HCT116 (cell line): ENCODE measurements at places on chromosomes 2 and 18.
A peak's percentile ranks its signal among the peaks of the same experiment; 100 is the strongest.

DNA sequence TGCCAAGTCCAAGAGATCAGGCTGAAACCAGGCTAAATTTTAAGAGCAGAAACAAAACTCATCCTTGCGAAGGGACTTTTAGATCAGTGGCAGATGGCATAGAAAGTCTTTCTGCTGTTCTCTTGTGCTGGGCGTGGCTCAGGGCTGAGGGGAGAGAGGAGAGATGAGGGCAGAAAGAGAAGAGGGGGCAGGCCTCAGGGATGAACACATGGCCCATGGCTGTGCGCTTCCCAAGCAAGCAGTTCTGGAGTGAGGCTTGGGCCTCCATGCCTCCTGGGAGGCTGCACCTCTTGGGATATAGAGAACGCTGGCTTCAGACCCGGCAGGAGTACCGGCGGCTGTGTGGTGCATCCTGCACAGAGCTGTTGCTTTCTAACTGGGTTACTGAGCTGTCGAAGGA is 41.0 kb downstream of the HPCAL1 start:
- DNase-seq = no peak

- DNase-seq = no peak
Measured at GRCh38 chr2:6067089-6067488, 374.9 kb downstream of the SOX11 start.

GRCh38 chr2:28461056-28461455 is 34.8 kb upstream of the PLB1 start:
- DNase-seq = no peak

GRCh38 chr2:65128297-65129190 is 1.4 kb downstream of the RAB1A start:
- no peak for DNase-seq

GRCh38 chr2:20603791-20604190 is 47.1 kb downstream of the HS1BP3 start:
- no peak for DNase-seq

DNA sequence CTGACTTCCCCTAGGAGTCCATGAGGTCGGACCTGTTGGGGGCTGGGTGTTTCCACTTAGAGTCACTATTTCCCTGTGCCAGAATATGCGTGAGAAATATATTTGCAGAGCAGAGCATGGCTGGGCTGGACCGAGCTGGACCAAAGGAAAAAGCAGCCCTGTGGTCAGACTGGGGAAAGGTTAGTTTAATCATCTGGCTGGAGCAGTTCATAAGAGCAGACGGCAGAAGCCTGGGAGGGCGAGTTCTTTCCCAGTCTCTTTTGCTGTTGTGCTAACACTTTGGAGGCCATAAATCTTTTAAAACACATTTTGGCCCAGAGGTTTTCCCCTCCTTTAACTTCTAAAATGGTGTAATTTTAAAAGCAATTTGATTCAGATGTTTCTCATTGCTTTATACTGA is 66.5 kb downstream of the GLI2 start:
- no peak for DNase-seq

DNA sequence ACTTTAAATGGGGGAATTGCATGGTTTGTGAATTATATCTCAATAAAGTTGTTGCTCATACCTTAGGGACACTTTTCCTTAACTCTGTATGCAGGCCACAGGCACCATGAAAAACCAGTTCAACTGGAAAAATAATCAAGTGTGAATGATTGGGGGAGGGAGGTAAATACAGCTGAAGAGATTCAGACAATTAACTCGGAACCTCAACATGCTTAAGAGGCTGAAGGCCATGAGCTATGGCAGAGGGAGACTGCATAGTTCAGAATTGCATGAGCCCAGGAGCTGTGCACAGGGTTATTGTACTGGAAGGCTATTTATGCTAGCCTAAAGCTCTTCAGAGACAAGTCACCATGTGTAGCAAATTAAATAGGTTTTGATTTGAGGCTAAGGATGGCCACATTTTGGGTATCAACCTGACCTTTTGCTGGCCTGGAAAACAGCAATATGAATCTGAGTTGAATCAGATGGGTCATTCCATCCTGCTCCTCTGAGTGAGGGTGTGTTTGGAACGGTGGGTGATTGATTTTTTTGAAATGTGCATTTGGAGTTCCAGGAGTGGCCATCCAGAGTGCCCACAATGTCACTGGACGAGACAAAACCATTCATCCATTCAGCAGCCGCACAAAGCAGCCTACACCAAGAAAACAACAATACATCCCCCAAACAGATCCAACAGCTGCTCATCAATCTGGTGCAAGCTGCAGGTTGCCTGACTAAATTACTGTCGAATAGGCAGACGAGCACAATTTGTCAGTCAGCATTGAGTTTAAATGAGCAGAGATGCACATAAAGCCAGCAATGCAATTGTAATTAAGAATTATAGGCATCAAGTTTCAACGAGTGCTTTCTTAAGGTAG is 42.5 kb downstream of the HRH4 start:
- no peak for DNase-seq

- no peak for DNase-seq
Measured at GRCh38 chr2:235992024-235992423, 176.2 kb downstream of the GBX2 start.

GRCh38 chr2:205189301-205189700 is 493.0 kb upstream of the NRP2 start:
- DNase-seq = no peak

GRCh38 chr2:57862153-57862552 is 184.5 kb upstream of the VRK2 start:
- no peak for DNase-seq

GRCh38 chr2:217360781-217361482 is 501.1 kb upstream of the TNP1 start:
- no peak for DNase-seq

GRCh38 chr2:24517247-24517646 is 26.2 kb downstream of the NCOA1 start:
- DNase-seq = no peak

DNA sequence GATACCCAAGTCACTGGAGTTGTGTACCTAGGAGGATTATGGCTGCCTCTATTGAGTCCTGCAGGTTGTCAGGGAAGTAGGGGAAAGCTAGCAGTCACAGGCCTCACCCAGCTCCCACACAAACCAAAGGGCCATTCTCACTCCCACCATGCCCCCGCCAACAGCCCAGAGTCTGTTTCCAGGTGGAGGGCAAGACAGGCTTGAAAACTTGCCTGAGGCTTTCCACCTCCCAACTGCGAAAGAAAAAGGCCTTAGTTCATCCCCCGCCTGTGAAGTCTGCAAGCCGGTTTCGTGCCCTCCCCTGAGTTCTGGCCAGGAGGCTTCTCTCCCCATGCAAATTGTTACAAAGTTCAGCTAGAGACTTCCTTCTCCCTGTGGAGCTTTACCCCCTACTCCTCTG is 270.3 kb downstream of the TXNL1 start:
- DNase-seq = no peak

DNA sequence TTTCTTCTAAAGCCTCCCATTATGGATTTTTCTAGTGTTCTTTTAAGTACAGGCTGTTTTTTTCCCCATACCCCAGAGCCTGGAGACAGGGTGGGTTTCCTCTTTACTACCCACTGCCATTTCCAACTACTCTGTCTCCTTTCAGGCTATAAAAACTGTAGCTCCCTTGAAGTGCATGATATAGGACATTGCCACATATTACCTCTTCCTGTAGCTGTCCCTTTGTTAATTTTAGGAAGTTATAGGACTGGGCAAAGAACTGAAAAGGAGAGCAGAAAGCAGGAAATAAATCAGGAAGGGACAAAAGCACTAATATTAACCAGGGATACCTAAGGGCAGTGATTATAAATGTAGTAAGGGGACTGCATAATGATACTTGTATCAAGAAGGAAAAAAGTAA is 54.1 kb downstream of the VIL1 start:
- no peak for DNase-seq

- no peak for DNase-seq
Measured at GRCh38 chr2:1609040-1609439, 135.3 kb downstream of the PXDN start.

DNA sequence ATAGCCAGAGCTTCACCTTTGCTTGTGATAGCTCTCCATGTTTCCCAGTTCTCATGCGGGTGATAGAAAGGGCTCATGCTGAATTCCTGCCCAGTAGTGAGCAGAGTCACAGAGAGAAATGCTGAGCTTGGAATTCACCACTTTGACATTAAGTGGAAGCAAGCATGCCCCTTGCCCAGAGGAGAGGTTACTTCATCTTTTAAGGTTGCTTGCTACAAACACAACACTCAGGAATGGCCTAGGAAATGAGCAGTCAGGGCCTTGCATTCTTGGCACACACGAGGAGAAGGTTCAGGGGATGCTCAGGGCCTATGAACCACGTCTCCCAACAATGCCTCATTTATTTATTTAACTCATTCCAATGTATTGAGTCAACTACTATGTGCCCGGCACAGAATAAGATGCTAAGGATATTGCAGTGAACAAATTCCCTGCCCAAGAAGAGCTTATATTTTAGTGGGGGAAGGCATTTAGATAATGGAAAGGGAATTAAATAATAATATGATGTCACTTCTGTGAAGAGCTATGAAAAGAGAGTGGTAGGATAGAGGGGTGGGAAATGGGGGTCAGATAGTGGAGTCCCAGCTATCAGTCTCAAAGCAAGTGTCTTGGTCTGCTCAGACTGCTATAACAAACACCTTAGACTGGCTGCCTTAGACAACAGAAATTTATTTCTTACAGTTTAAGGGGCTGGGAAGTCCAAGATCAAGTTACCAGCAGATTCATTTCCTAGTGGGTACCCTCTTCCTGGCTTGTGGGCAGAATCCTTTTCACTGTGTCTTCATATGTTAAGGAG is 42.1 kb downstream of the DDX18 start:
- peak; percentile 15 for DNase-seq

- no peak for DNase-seq
Measured at GRCh38 chr2:108409768-108410167, 32.0 kb downstream of the SULT1C4 start.

DNA sequence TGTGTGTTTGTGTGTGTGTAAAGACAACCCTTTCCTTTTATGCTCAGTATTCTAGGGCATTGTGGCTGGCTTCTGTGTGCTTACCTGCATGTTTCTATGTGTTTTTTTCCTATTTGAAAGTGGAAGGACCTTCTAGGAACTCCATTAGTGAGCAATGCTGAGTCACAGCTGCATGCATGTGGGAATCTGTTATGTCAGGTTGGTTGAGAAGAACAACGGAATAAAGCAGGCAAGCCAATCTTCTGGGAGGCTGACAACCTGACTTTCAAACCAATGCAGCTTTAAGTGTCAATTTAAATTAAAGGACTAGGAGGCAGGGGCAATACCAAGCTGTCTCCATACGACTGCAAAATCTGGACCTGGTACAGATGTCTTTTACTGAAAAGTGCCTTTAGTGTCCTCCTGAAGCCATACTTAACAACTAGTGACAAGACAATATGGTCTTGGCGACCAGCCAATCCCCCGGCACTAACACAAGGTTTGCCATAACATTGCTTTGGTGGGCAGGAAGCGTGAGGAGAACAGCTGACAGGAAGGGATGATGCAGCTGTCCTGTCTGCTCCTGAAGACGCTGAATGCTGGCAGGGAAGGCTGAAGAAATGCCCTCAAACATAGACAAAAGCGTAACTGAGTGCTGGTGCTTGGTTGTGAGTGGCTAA is 514.7 kb upstream of the CDH7 start:
- DNase-seq = no peak

- no peak for DNase-seq
Measured at GRCh38 chr2:121721926-121722325, 14.7 kb downstream of the NIFK start.

- DNase-seq = no peak
Measured at GRCh38 chr2:105750735-105751134, 6.0 kb downstream of the NCK2 start.
